ENCODE measurements at places on chromosomes 6 and 20.

DNA sequence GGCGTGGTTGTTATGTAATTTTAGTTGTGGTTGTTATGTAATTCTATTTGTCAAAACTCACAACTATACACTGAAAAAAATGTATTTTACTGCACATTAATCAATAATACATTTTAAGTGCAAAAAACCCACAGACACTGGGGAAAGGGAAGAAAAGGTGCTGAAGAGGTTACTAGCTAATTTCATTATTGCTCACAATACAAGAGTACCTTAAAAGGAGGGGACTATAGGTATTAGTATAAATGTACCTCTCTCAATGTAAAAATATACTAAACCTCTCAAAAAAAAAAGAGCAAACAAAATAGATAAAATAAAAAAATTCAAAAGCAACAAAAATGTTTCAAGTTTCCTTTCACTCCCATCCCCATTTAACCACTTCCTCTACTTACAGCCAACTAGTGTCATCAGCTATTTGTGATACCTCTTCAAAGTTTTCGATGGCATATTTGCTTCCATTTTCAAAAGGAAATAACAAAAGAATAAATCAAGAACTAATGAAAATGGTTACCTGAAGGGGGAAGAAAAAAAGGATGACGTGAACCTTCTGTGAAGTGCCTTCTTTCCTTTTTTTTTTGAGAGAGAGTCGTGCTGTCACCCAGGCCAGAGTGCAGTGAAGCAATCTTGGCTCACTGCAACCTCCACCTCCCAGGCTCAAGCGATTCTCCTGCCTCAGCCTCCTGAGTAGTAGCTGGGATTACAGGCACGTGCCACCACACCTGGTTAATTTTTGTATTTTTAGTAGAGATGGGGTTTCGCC is 30.2 kb downstream of the RANBP9 start:
- no peak for DNase-seq

DNA sequence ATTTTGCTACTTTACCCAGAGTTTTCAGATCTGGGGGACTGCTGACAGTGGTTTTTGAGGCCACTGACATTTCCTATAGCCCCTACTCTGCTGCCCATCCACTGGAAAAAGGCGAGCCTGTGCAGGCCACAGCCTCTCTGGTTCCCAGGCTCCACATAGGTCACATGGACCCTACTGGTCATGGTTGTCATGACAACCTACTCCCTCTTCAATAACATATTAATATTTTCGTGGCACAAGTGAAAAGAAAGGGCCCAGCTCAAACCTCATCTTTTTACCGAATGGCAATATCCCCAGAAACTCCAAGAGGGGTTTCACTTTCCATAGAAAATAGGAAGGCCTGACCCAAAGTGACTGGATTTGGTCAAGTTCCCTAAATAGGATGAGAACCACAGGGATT is 11.0 kb upstream of the FOXO3 start:
- DNase-seq, result no peak

DNA sequence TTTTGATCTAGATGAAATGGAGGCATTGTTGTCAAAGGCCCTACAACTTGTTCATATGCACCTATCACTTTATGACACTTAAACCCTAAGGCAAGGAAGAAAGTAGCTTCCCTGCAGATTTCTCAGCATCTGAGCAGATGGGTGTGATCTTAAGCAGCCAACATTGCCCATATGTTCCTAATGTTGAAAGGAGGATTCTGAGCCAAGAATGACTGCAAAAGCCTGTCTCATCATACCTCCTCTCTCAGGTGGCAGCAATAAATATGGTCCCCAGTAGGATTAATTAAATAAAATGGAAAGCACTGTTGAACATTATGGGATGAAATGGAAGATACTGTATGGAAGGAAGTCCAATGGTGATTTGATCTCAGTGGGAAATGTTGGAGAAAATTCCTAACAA is 538.1 kb upstream of the MAN1A1 start:
- no peak for DNase-seq

GRCh38 chr6:18216411-18216810 is 47.9 kb downstream of the DEK start:
- no peak for DNase-seq

DNA sequence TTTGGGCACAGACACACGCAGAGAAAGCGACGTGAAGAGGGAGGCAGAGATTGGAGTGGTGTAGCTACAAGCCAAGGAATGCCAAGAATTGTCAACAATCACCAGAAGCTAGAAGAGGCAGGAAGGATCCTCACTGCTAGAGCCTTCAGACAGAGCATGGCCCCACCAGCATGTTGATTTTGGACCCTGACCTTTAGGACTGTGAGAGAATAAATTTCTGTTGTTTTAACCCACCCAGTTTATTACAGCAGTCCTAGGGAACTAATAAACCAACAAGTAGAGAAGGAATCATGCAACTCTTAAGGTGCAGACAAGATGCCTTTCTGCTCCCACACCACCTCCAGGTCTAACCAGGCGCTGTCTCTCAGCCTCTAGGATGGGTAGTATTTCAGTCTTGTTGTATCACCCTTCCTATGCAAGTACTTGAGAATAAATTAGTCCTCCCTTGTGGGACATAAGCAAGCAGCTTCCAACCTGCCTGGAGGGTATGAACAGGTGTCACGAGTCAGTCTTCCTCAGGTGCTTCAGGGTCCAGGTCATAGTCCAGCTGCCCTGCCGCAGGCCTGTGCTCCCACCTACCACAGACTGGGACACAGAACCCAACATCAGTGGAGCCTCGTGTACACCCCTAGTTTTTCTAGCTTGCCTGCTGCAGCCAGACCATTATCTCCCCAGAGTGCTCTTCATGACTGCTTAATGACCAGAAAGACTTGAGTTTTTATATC is 46.4 kb upstream of the CCN2 start:
- DNase-seq, result no peak

GRCh38 chr6:94215552-94215951 is 796.2 kb upstream of the EPHA7 start:
- DNase-seq, result no peak

- no peak for DNase-seq
Measured at GRCh38 chr20:44955270-44955669, 4.9 kb downstream of the TOMM34 start.

GRCh38 chr20:14826543-14827313 is 489.3 kb upstream of the FLRT3 start:
- no peak for DNase-seq

All from activated T-cell treated with anti-CD3 and anti-CD28 coated beads for 48 hours (primary cell).